NCI-H1092 (cell line): ENCODE measurements at places on chromosomes 4 and X.

- no peak for DNase-seq
These were observed 178.3 kb downstream of the MAPK10 start for GRCh38 chr4:86181585-86181984.

GRCh38 chr4:153451911-153452657 lies 14.1 kb upstream of the TMEM131L start:
- no peak for DNase-seq

- DNase-seq: no peak
These were observed 12.2 kb upstream of the MCF2 start for GRCh38 chrX:139720136-139720535.

DNA sequence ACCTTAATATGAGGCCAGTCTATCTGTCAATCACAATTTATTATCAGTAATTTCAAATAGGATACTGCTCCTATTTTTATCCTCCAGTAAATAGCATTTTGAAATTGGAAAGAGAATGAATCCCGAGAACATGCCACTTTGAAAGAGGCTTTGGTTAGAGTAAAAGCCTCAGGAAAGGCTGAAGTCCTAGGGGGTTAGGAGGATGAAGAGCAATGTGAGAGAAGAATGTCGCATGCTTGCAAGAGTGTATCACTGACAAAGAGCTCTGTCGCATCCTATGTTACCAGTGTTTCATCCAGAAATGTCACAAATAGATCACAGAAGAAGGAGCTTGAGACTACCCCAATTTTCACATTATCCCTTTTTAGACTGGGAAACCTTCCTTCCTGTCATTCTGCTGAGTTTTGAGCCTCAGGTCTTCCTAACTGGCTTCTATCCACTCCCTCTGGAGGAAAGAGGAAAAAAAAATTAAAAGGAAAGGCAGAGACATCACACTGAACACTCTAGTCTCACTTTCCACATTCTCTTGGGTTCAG lies 39.8 kb downstream of the GPM6A start:
- no peak for DNase-seq

GRCh38 chrX:78383594-78383993 lies 56.2 kb upstream of the CYSLTR1 start:
- DNase-seq: no peak

- no peak for DNase-seq
These were observed 64.5 kb downstream of the SMC1A start for GRCh38 chrX:53357799-53358530.

GRCh38 chr4:153651587-153651986 lies 32.5 kb upstream of the TLR2 start:
- no peak for DNase-seq

- DNase-seq: no peak
These were observed 374.3 kb downstream of the AFF2 start for GRCh38 chrX:148874636-148875246.

DNA sequence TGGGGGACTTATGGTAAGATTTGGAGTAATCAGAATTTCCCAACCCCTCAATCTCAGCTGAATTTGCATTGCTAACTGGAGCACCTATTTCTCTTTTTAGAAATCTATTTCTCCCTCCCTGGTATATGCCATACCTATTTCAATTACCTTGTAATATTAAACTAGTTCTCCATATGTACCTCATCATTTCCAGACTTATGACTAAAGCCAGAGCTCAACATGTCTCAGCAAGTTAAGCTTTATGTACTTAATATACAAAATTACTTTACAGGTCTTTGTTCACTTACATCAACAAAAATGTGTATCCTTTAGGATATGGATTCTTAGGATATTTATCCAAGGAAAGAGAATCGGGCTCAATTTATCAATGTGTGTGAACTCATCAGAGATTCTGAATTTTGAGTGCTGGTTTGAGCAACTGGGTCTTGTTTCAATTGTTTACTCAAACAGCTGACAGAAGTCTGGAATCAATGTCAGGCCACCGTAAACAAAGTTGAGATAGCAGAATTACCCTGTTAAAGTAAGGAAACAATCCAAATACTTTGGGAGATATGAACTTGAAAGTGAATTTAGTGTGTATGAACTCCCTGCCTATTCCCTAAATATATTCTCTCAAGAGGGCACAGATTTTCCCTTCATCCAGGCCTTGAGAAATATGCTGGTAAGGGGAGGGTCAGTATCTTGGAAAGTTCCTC lies 199.6 kb downstream of the VEGFC start:
- DNase-seq: no peak

DNA sequence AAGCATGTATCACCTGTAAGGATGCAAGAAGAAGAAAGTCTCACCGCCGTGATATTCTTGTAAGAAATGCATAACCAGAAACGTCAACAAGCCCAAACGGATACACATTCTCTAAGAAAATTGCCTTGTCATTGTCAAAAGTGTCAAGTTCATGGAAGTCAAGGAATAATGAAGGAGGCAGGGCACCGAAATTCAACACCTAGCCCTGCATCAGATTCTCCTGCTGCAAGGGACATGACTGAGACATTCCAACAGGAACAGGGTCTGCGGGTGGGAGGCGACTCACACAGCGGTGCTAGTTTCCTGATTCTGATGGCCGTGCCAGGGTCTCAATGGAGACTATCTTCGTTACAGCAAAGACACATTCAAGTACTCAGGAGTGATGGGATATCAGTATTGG lies 26.7 kb downstream of the IRF2 start:
- DNase-seq: no peak
